ELR (cell line): ENCODE measurements at places on chromosomes 1 and 21.

- no peak for DNase-seq
Observed at GRCh38 chr1:243930822-243931671, 81.0 kb upstream of the AKT3 start.

- peak; percentile 65 for DNase-seq
Observed at GRCh38 chr1:235511470-235512240, 7.4 kb upstream of the B3GALNT2 start.

GRCh38 chr21:18991846-18992245, 588.3 kb upstream of the TMPRSS15 start:
- no peak for DNase-seq

DNA sequence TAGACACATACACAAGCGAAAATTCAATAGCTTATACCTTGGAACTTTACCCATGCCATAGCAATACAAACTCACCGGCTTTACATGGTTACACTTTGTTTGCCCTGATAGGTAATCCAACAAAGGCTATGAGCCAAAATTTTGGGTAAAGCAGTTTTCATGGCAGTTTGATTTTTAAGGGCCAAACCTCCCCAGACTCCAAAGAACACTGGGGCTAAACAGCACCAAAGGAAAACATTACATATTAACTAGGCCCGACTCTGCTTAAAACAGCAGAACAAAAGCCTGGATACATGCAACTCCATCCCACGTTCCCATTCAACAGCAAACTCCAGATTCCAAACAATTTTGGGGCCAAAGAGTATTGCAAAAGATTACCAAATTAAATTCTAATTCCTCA, 4.4 kb upstream of the TMEM125 start:
- DNase-seq, result no peak

GRCh38 chr1:89607586-89608318, 25.2 kb upstream of the LRRC8C start:
- no peak for DNase-seq

GRCh38 chr1:167401260-167401873, 117.0 kb downstream of the CD247 start:
- peak; percentile 56 for DNase-seq

DNA sequence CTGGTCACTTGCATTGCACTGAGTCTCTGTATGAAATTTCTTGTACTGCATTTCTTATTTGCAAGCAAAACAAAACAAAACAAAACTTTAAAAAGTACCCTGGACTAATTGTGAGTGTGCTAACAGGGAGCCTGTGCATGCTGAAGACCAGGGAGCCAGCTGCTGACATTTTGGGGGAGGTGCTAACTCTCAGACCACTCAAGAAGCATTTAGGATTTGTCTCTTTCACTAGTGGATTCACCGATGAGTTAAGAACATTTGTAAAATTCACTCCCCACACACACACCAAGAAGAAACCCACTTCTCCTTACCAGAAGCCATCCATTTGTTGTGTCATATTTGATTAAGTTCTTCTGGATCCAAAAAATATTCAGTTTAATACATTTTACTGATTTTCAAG, 95.7 kb upstream of the C1orf105 start:
- no peak for DNase-seq

GRCh38 chr1:1540818-1541628, 599 bp upstream of the TMEM240 start:
- no peak for DNase-seq

- DNase-seq, result no peak
Observed at GRCh38 chr21:40902993-40903392, 56.0 kb upstream of the DSCAM start.

DNA sequence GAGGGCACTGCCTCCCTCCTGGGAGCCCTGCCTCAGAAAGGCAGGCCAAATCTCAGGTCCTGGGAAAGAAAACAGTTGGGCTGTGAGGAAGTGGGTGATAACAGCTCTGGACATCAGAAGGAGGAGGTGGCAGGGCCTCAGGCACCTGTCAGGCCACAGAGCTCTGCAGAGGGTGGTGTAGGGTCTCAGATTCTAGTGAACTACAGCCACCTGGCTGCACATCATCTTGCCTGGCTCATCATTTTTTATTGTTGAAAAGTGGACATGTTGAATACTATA, 15.3 kb upstream of the ZNF678 start:
- no peak for DNase-seq

GRCh38 chr21:29504751-29505321, 206.1 kb downstream of the BACH1 start:
- peak; percentile 22 for DNase-seq

DNA sequence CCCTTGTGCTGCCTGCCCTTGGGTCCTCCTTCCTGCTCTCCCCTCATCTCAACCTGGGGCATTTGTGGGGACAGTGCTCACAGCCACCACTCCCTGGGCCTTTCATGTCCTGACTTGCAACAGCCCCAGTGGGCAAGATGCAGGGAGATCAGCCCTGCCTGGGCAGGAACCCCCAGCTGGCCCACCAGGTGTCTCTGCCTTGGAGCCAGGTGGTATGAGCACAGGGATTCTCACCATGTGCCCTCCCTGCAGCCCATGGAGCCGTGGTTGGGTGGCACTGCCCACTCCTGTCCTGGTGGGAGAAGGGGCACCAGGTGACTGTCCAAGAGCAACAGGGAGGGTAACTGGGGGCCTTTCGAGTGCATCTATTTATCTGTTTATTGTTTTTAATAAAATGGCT, 100.4 kb downstream of the AJAP1 start:
- DNase-seq, result no peak

DNA sequence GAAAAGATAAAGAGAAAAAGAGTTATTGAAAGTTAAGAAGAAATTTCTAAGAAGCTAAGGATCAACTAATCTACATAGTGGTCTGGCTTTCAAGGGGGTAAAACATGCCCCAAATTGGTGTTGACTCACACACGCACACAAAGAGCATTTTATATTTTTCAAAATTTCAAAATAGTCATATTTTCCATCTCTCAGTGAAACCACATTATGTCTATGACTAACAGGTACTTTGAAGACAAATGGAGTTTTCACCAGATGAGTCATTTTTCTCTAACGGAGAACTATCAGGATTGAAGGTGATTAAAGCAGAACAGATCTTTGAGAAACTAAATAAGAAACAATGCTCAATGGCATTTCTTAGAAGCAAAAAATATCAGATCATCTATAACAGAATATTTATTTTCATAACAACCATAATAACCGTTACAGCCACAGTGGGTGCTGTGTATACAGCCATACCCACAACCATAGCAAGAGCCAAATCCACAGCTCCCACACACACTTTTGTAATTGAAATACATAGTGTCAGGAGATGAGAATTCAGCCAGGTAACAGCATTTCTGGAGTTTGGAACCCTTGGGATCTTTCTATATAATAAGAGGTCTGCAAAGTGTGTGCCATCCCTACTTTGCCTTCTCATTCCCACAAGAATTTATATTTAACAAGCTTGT, at the start of gene KRTAP21-3:
TSS of gene KRTAP21-3 (minus strand) at position 539 of the 671 bp plus-strand sequence. CDS start at position 521, 18 bp downstream.
- no peak for DNase-seq

DNA sequence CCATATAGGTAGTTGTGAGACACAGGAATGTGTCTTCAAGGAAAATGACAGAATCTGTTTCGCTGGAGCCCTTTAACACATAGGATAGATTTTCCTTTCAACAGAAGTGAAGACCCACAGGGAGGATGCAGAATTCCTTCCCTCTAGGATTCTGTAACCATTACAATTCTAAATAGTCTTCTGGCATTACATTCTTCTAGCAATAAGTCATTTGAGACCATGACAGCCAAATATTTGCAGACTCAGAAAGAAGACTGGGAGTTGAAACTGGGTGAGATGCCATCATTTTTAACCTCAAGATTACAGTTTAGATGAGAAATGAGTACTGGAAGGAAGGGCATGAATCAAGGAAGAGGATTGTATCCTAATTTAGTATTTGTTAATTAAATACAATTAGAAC, 61.6 kb downstream of the ZBTB18 start:
- DNase-seq, result peak; percentile 73

DNA sequence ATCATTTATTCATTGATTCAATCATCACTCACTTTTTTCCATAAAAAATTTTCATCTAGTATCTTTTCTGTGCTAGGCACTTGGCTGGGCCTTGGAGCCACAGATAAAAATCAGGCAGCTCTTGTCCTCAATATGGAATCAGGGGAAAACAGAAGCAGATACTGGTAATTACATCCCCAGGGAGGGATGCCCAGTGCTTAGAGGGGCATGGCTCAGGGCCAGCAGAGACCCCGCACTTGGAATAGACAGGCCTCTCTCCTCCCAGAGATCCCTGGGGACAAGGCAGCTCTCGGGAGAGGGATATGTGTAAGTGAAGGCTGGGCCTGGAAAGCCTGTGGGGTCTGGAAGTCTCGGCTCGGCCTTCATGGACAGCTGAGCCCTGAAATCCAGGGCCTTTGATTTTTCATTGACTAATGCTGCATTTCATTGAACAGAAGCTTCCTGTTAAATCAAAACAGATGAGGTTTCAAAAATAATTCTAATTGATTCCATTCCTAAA, 180.4 kb downstream of the FOXD2 start:
- DNase-seq, result no peak

GRCh38 chr1:5832916-5833895, 159.0 kb downstream of the NPHP4 start:
- no peak for DNase-seq

- peak; percentile 52 for DNase-seq
Observed at GRCh38 chr1:178196631-178197030, 102.7 kb downstream of the RASAL2 start.
